ENCODE measurements at places on chromosomes 6 and 20.
A peak's percentile ranks its signal among the peaks of the same experiment; 100 is the strongest.

DNA sequence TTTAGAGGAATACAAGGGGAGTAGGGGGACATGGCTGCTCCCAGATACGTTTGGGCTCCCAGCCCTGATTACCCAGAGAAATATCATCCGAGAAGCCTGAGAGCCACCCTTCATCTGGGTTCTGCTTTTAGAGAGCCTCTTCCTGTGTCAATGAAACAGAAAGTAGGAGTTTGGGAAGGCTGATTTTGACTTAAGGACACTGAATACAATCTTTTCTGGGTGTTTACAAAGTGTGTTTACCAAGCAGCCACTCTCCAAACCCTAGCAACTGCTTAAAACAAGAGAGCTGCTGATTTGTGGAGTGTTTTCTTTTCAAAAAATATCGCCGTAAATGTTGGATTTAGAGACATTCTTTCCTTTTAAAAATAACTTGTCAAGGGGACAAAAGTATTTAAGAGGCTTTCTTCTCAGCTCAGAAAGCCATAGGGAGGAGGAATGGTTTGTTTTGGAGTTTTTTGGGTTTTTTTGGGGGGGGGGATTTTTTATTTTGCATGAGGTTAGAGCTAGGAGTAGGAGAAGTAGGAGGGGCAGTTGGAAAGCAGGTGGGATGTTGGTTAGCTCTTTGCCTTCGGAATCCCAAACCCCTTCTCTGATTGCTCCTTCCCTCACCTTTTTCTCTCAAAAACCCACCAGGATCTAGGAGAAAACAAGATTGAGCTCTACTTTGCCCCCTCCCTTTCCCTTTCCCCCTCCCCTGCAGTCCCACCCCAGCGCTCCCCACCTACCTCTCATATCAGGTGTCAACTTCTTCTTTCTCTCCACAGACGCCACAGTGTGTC lies 12.4 kb downstream of the MAFB start:
- DNase-seq = no peak

DNA sequence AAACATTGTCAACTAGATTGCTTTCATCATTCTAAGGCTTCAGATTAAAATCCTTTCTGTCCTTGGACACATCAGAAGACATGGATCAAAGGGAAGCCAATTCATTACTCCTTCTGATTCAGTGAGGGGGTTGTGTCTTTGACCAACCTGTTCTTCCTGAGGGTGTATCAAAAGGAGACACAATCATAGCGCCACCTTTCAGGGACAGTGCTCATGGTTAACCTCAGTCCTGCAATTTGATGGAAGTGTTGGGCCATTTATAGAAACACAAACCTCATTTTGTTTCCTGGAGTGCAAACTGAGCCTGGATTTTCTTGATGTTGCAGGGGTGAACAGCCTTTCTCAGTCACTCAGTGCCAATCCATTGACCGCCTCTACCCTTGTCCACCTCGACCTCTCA lies 163.9 kb upstream of the SCGN start:
- no peak for DNase-seq

DNA sequence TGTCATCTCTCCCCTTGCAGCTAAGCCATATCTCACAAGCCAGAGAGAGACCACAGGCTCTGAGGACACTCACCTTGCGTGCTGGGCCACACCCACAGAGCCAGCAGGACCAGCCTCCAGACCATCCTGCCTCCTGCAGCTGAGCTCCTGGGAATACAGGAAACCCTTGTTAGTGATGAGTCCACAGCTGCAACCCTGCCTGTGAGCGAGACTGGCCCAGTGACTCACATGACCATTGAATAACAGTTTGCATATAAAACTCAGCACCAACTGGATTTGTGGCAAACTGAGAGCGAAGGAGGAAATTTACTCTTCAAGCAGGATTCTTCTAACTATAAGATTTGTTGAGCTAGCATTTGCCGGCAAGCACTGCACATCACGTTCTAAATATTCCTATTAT lies 3.0 kb downstream of the THBS2 start:
- peak; percentile 20 for DNase-seq

GRCh38 chr20:21574443-21574842 lies 60.6 kb upstream of the NKX2-2 start:
- no peak for DNase-seq

- DNase-seq = no peak
Measured at GRCh38 chr20:15565786-15566185, 1007.5 kb downstream of the KIF16B start.

DNA sequence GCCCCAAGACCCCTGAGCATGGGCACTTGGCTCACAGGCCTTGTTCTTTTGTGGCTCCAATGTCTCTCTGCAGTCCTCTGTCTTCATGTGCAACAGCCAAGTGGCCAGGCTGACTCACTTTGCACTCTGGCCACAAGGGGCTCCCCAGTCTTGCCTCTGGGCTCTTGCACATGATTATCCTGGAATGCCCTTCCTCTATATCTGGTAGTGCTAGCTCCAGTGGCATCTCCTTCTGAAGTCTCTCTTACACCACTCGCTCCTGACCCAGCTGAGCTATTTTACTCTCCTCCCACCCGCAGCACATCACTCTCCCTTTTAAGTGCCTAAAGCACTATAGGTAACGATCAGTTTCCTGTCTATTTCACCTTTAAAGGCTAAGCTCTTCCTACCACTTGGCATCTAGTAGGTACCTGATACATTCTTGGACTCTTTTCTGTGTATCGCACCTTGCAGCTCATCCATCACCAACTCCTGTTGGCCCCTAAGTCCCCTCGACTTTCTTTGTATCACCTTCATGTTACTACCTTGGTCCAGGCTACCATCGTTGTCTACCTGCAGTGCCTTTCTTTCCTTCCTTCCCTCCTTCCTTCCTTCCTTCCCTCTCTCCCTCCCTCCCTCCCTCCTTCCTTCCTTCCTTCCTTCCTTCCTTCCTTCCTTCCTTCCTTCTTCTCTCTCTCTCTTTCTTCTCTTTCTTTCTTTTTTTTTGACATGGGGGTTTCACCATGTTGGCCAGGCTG lies 211.9 kb upstream of the RNF24 start:
- no peak for DNase-seq

DNA sequence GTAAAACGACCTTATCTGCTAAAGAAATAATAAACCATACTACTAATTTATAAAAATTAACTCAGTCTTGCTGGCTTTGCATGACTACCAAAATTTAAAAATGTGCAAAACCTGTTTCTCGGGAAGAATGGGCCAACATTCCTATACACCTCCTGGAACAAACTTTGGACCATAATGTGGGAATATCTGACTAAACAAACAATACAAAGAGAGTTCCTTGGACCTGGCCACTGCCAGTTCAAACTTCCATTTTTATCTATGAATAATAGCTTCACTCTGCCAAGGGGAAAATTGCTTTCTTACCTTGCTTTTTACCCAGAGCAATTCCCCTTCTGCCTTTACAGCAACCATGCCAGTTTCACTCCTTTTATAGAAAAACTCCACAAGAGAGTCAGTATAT lies 38.7 kb upstream of the POU5F1 start:
- DNase-seq = no peak

- DNase-seq = no peak
Measured at GRCh38 chr6:42210551-42210950, 7.1 kb downstream of the MRPS10 start.

GRCh38 chr6:92415656-92416055 lies 1003.7 kb downstream of the EPHA7 start:
- no peak for DNase-seq
